ENCODE measurements at places on chromosomes 2 and 18.
A peak's percentile ranks its signal among the peaks of the same experiment; 100 is the strongest.

DNA sequence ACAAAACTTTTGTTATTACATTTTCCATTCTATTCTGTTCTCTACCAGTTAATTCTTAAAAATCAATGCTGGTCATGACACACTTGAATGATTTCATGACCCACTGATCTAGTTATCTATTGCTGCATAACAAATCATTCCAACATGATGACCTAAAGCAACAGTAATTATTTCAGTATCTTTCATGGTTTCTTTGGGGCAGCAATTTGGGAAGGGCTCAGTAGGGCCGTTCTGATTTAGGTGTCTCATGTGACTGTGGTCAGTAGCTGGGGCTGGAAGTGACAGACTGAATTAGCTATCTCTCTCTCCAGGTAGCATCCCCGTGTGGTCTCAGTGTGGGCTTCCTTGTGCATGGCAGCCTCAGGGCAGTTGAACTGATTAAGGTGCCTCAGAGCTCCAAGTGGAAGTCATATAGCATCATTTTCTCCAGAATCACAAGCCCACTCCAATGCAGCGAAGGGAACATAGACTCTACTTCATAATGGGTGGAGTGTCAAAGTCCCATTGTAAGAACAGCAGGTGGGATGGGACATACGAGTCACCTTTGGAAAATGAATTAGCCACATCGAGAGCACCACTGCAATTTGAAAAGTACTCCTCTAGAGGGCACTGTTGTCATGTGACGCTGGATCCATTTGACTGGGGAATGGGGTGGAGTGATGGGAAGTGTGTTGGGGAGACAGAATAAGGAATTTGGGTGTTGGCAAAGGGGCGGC is 39.1 kb upstream of the FAM136A start:
- DNase-seq, result peak; percentile 65

- DNase-seq, result peak; percentile 50
Observed at GRCh38 chr2:46836295-46837111, 79.1 kb downstream of the MCFD2 start.

DNA sequence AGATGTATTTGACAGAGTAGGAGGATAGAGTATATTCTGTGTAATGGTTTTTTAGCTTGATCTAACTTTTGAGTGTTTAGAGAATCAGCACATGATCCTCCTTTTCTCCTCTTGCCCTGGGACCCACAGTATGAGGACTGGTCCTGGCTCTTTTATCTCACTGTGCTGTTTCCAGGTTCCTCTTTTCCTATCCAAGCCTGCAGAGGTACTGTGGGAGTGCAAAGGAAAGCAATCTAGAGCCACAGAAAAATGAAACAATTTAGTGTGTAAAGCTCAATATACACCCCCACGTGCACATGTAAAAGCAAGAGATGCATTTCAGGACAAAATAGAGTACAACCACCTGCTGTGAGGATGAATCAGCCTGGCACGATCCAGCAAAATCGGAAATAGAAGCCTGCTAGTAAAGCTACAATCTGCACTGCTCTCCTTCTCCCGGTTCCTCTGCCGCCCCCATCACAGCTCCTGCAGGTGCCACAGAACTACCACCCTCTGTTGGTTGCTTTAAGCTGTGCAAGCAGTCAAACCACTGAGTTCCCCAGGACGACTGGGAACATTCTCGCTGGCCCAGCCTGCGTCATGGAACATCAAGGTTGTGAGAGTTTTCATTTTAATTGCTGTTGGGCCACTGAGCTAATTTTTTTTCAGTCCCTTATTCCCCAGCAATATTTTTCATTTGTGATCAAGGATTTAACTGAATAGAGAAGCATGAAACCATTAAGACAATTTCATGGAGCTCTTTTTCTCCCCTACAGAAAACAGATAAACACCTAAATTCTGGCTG is 47.8 kb upstream of the MAPRE3 start:
- peak; percentile 55 for DNase-seq

DNA sequence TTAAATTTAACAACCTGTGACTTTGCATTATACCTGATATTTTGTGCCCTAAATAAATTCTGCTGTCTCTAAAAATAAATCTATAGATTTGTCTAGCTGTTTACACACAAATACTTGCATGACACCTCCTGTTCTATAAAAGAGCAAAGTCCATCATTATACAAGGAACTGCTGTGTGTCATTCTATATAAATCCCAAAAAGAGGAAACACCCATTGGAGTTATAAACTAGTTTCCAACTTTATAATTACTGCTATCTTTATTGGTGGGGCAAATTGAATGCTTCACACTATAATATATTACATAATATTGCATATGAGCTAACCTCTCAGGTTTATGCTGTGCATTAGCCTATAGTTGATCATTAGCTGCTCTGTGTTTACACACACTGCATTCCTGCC is 504.4 kb downstream of the SATB2 start:
- no peak for DNase-seq

GRCh38 chr2:23803965-23804542 is 122.9 kb downstream of the ATAD2B start:
- DNase-seq, result peak; percentile 51

Data from tongue (tissue), 3 donors.